ENCODE measurements at places on chromosomes 5 and 9.

GRCh38 chr5:107601076-107601475 lies 69.7 kb downstream of the EFNA5 start:
- no peak for DNase-seq

- DNase-seq, result no peak
Measured at GRCh38 chr9:130334915-130335314, 69.4 kb downstream of the HMCN2 start.

DNA sequence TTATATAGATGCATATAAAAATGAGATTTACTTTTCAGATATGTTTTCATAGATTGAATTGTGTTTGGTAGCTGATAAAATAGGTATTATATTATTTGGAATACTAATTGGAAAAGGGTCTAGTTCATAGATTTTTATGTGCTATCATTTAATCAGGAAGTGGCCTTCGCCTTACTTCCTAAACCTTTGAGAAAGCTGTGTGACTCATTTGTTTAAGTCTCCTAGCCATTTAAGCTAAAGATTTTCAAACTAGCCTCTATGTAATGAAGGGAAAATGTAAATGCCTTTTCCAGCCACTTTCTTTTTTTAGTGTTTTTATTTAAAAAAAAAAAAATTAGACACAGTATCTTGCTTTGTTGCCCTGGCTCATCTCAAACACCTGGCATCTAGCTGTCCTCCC lies 97.5 kb downstream of the DMXL1 start:
- no peak for DNase-seq

GRCh38 chr5:124704594-124705284 lies 41.7 kb downstream of the ZNF608 start:
- DNase-seq, result no peak

- DNase-seq, result no peak
Measured at GRCh38 chr5:6576861-6577501, 55.9 kb downstream of the NSUN2 start.

DNA sequence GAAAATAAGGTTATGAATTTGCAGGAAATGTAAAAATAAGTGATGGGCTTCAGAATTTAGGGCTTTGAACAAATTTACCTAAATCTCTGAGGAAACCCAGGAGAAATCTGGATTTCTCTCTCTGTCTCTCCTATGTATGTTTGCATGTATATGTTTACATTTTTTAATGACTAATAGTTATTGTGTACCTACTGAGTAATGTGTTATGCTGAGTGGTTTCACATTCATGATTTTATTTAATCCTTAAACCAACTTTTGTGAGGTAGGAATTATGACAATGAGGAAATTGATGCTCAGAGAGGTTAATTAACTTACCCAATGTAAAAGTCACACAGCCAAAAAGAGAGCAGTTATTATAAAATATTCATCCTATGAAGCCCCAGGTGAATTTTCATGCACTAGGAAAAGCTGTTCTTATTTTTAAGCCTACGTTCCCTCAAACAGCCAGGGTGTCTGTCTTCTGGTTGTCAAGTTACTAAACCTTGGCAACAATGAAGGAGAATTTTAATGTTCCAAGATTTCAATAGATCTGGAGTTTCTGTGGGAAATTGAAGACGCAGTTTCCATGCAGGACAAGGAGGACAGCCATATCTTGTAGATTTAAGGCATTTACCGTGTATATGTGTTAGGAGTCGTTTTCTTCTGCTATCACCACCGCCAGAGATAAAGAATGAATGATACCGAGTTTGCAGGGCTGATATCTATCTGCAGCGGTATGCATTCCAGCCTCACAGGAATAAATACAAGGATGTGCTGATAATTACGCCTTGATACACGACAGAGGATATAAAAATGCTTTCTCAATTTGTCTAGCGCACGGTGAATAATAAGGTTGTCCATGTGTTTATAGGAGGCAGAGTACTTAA lies 484.8 kb downstream of the ZSWIM6 start:
- no peak for DNase-seq
